ENCODE measurements at places on chromosomes 1 and 21.

- no peak for DNase-seq
Observed at GRCh38 chr1:24122776-24123175, 10.8 kb upstream of the MYOM3 start.

- no peak for DNase-seq
Observed at GRCh38 chr1:70075761-70076160, 129.6 kb downstream of the LRRC40 start.

DNA sequence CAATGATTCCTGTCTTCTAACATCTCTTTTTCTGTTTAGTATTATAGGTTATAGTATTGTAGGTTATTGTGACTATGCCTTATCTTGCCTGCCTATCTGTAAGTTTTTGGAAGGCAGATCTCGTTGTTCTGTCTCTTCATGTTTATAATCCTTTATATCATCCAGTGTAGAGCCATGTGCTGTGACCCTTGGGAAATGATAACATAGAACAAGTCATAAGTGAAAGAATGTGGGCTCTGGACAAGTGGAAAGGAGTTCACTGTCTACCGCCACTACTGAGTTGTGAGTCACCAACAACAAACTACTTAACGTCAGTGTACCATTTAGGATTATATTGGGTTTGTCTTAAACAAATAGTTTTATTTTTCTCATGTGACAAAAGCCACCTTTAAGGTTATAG lies 139.3 kb downstream of the LYPLAL1 start:
- no peak for DNase-seq

GRCh38 chr1:80363689-80364475 lies 1357.4 kb upstream of the ADGRL4 start:
- no peak for DNase-seq

GRCh38 chr1:30763651-30764248 lies 6.2 kb upstream of the LAPTM5 start:
- DNase-seq, result no peak

GRCh38 chr1:225848030-225848955 lies 33.9 kb downstream of the TMEM63A start:
- no peak for DNase-seq

DNA sequence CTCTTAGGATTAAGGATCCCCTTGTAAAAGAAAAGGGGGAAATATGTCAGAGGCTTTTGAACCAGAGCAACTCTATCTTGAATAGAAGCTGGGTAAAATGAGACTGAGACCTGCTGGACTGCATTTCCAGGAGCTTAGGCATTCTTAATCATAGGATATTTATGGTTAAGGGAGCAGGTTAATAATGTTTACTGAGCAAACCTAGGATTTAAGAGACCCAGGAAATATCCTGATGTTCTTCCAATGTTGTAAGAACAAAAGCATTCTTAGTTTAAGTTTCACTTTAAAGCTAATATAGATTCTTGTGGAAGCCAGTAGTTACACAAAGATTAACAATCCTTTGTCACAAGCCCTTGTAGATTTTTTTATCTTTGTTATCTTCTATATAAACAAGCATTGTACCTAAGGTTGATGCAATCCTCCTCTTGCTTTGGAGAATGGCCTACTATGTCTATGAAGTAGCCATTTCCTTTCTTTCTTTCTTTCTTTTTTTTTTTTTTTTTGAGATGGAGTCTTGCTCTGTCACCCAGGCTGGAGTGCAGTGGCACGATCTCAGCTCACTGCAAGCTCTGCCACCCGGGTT lies 570.2 kb upstream of the BEND5 start:
- DNase-seq, result no peak

DNA sequence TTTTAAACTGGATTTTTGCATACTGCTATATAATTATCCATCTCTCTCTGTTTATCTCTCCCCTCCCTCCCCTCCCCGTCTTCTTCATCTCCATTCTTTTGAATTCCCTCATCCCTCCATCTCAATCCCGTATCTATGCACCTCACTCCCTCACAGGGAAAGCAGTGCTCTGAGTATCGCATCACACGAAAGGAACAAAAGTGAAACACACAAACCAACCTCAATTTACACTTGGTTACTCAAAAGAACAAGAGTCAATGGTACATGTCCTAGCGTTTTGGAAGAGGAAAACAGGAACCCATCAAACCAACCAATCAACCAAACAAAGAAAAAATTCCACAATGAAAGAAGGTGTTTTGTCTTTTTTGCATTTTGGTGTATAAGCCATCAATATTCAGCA lies 115.1 kb downstream of the NBPF12 start:
- no peak for DNase-seq

DNA sequence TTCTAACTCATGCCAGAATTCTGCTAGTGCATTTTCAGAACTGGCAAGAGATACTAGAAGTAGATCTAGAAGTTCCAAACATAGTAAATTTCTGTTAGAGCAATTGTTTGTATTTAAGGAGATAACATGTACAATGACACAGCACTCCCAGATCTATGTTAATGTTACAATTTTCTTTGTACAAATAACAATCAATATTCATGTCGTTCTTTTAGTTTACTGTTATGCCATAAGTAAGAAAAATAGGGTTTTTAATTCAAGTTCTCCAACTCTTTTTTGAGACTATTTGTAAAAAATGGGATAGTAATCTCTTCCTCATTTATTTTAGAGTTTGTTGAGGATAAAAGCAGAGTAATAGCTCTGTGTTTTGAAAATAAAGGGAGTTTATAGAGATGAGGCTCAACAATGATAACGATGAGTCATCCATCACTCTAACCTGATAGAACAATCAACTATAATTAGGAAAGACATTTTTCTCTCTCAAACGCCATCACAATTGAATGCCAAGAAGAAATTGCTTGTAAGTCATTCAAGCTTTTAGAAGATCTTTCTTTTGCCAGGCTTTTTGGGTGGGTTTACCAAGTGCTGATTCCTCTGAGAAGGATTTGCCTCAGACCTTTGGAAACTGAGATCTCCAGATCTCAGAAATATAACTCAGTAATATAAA lies 638 bp downstream of the CD84 start:
- DNase-seq, result no peak

GRCh38 chr1:188269956-188270355 lies 1441.2 kb downstream of the PLA2G4A start:
- no peak for DNase-seq

DNA sequence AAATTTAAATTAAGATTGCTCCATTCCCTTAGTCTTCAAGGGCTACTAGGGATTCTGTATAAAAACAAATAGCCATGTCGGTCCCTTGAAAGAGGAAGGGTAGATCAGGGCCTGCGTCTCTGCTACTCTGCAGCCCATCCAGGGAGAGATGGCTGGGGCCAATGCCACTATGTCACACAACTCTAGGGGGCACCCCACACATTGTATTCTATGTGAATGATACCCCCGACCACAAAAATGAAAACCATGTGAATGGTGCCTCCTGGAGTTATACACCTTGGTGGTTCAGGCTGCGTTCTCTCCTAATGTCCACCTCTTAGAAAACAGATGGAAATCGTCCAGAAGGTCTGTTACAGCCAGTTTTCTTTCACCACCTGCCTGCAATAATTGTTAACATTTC lies 18.0 kb downstream of the PIK3C2B start:
- DNase-seq, result no peak

Data from NCI-H1417 (cell line).